EL (cell line): ENCODE measurements at places on chromosomes 11 and 22.

GRCh38 chr22:19107730-19108074 is 14.5 kb downstream of the DGCR2 start:
- no peak for DNase-seq

- no peak for DNase-seq
These were observed 54.0 kb downstream of the C11orf91 start for GRCh38 chr11:33646629-33647028.

GRCh38 chr22:40322021-40322420 is 24.3 kb upstream of the ADSL start:
- no peak for DNase-seq

DNA sequence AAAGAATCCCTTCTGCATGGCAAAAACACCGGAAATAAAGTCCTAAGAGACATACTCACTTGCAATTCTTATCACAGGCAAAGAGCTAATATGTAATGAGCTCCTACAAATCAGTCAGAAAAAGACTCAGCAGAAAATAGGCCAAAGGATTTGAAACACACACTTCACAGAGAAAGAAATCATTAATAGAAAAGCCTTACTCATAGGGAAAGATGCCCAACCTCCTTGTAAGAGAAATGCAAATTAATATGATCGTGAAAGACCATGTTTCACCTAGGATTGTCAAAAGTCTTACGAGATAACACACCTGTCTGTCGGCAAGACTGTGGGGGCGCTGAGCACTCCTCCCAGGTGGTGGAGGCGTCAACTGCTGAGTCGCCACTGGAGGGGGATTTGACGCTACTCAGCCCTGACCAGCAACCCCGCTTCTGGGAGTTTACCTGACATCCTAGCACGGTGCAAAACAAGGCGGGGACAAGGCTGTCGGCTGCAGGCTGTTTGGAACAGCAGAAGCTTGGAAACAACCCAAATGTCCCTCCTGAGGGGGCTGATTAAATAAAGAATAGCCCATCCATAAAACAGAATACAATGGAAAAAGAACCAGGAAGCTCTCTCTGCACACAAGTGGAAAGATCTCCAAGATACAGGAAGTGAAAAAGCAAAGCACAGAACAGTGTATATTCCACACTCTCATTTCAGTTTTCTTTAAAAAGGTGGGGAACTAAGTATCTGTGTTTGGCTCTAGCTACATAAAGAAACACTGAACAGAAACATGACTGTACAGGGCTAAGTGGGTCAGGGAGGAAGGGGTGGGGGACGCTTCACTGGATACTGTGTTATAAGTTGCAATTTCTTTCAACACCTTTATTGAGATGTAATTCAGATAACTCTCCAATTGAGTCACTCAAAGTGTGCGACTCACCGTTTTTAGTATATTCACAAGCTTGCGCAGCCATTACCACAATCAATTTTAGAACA is 11.5 kb downstream of the CSNK1E start:
- DNase-seq: peak; percentile 33

DNA sequence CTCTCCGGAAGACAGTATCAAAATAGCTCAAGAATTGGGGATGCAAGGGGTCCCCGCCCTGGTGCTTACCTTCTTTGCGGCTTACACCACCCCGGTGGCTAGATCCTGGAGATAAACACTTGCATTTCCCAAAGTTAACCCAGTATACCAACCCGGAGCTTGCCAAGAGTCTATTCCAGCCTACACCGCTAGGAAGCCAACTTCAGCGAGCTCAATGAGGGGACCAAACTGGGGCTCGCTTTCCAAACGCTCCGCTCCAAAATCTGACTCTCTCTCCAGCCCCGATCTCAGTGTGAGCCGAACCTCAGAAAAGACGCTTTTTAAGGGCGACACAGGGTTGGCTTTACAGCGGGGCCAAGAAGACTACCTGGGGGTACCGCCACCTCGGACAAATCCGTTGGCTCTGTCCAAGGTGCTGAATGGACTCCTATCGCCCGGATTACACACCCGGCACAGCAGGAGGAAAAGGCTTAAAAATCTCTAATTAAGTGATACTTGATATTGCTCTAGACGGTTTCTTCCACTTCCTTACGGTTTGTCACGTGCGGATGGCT is 20.1 kb upstream of the BDNF start:
- peak; percentile 67 for DNase-seq

GRCh38 chr11:89484896-89485295 is 6.3 kb downstream of the NOX4 start:
- DNase-seq: no peak

DNA sequence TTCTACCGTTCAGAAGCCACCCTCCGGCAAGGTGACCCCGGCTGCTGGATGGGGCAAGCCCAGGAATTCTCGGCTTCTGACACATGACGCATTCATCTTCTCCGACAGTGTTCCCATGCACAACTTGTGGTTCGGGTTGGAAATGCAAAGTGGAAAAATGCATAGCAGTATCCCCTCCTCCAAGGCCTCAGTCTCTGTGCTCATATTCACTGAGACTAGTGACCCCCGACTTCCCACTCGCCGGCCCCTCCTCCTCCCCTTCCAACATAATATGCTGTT is 70.0 kb upstream of the NTM start:
- DNase-seq: no peak

GRCh38 chr11:119615882-119616196 is 113.2 kb downstream of the NECTIN1 start:
- DNase-seq: no peak

- DNase-seq: no peak
These were observed 17.9 kb upstream of the HYLS1 start for GRCh38 chr11:125869521-125869920.

- no peak for DNase-seq
These were observed 10.2 kb downstream of the GLB1L2 start for GRCh38 chr11:134341805-134342571.

GRCh38 chr22:48343461-48343860 is 1484.2 kb downstream of the BRD1 start:
- DNase-seq: no peak

- no peak for DNase-seq
These were observed 24.7 kb downstream of the IL10RA start for GRCh38 chr11:118010738-118011461.

GRCh38 chr11:110524238-110524637 is 94.5 kb downstream of the FDX1 start:
- DNase-seq: peak; percentile 95

GRCh38 chr11:112728288-112728687 is 232.9 kb upstream of the NCAM1 start:
- DNase-seq: no peak

- no peak for DNase-seq
These were observed 16.6 kb upstream of the BCR start for GRCh38 chr22:23163665-23164064.

DNA sequence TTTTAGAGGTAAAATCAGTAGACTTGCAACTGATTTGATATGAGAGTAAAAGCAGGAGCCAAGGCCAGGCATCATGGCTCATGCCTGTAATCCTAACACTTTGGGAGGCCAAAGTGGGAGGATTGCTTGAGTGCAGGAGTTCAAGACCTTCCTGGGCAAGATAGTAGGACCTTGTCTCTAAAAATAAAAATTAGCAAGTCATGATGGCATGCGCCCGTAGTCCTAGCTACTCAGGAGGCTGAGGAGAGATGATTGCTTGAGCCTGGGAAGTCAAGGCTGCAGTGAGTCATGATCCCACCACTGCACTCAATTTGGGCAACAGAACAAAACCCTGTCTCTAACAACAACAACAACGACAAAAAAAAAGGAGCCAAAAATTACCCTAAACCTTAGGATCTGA is 13.5 kb downstream of the SGSM3 start:
- DNase-seq: peak; percentile 70

DNA sequence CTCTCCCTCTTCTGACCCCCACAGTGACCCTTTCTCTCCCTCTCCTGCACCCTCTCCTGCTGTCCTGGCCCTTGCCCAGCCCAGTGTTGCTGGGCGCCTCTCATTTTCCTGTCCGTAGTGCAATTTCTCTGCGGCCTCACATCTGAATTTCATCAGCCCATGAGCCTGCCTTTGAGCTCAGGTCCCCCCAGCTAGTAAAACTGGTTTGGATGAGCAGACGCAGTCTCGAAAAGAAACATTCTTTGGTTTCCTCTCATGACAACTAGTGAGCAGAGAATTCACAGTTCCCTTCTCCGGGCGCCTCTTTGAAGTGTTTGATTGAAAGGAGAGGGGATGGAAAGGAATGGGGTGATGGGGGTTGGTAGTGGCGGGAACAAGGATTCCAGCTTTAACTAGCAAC is 126.0 kb upstream of the CADM1 start:
- no peak for DNase-seq

DNA sequence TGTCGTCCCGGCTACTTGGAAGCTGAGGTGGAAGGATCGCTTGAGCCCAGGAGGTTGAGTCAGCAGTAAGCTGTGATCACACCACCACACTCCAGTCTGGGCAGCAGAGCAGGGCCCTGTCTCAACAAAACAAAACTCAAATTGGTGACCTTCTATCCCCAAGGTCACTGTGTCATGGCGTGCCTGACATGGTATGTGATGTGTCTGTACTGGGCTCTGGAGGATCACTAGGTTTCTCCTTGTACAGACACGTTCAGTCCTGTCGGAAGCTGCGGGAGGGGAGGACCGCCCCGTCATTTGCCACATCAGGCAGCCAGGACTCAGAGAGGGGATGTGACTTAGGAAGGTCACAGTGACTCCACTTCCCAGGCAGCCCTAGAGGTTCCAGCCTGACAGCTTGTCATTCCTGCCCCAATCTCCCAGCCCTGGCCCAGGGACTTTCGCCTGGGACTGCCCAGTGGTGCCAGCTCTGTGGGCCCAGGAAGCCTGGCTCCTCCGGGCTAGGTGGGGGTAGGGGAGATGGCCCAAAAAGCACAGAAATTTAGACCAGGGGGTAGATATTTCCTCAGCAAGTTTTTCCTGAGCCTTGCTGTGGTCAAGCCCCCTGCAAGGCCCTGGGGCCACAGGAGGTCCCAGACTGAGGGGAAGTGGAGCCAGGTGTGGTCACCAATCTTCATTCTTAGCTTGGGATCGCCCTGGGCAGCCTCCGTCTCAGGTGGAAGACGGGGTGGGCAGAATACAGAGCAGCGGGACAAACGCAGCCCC is 53.2 kb downstream of the TRIOBP start:
- DNase-seq: peak; percentile 75

GRCh38 chr11:116986521-116987105 is 111.6 kb downstream of the SIK3 start:
- peak; percentile 83 for DNase-seq

DNA sequence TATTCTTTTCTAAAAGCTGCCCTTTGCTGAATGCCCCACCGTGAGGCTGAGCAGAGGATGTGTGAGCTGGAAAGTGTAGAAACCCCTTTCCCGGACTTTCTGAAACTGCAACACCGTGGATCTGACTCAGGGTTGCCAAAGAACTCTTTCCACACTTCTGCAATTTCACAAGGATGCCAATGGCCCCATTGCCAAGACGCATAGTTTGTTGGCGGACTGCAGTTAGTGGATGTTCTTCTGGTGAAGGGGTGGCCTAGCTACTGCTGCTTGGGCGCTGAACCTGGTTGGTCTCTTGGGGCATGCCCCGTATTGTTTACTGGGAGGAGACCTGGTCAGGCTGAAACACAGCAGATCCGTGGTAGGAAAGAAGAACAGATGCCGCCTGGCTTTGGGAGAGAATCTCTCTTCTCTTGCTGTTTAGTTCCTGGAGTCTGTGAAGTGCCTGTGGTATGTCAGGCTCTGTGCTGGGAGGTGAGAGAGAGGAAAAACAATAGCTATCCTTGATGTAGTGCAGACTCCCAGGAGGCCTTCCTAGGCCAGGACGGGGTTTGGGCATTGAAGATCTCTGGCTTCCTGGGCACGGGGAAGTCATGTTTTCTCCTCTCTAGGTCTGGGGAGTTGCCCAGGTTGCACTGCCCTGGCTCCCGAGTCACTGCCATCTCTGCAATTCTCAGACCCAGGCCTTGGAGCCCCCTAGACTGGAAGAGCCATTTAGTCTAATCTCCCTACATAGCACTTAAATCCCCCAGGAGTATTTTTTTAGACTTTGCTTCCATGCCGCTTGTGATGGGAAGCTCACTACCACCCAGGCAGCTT is 26.9 kb downstream of the CD82 start:
- no peak for DNase-seq

DNA sequence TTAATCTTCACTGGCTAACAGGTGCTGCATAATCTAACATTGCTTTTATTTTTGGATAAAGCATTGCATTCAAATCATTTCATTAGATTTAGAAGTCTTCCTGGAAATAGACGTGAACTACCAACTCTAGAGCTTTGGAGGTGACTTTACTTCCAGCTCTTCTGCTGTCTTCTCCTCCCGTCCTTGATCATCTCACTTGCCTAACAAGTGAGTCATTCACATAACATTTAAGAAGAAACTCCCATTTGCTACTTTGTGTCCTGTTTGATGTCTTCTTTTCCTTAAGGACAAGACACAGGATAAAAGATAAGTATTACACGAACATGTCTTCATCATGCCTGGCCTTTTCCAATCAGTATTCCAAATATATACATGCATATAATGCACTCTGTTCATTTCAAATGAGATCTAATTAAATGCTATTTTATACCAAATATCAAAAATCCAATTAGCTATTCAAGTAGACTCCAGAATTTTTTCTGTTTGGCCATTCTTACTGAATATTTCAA is 88.3 kb downstream of the BDNF start:
- DNase-seq: peak; percentile 18

- peak; percentile 60 for DNase-seq
These were observed 916.8 kb downstream of the METTL15 start for GRCh38 chr11:29025001-29025400.

GRCh38 chr22:25475257-25476022 is 89.0 kb upstream of the GRK3 start:
- DNase-seq: no peak

DNA sequence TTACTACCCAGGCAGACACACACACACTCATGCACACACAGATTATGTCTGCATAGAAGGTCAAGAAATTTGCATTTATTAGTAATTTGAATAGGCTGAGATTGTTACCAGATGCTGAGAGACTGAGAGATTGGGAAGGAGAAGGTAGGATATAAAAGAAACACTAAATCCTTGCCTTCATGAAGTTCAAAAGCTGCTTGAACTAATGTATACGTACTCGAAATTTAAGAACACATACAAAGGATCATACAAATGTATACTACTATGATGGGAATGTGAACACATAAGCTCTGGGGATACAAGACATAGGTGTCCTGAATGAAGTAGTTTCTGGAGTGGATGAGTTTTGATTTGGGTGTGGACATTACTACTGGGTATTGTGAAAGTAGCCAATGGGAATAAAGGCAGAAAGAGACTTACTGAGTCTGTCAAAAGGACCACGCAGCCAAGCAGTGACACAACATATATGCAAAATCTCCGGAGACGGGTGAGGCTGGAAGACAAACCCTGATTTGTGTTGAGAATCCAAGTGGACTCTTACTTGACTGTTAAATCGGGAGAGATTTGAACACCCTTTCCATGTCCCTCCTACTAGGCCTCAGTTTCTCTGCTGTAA is 7.3 kb upstream of the PKNOX2 start:
- no peak for DNase-seq

DNA sequence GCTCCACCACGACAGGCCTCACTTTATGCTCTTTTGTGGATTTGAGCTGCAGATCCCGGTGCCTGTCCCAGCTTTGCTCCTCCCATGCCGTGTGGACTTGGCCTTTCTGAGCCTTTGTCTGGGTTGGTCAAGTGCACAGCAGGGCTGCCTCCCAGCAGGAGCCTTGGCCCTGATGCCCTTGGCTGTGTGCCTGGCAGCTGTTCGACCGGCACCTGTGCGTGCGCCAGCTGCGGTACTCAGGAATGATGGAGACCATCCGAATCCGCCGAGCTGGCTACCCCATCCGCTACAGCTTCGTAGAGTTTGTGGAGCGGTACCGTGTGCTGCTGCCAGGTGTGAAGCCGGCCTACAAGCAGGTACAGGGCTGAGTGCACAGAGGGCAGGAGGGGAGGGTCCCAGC is 46.5 kb downstream of the MYO7A start:
- DNase-seq: no peak

- no peak for DNase-seq
These were observed 541.2 kb upstream of the API5 start for GRCh38 chr11:42770444-42771065.
